ENCODE measurements at places on chromosomes 16 and 17.

DNA sequence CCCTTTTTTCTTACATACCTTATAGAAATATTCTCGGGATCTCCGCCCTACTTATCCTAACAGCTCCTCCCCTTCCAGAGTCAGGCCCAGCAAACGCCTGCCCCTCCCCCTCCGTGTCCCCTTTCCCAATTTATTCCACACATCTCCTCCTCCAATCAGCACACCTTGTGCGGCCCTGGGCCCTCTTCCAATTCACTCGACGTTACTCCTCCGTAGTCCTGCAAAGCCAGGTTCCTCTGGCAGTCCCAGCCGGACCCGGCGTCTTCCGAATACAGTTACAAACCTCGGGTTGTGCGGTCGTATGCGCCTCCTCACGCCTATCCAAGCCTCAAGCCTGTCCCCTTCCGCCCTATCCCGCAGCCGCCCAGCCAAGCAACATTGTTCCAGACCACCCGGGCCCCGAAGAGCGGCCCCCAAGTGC, 677 bp downstream of the CBX1 start:
- peak; percentile 49 for DNase-seq

GRCh38 chr17:66089764-66090163, 102.2 kb downstream of the CEP112 start:
- DNase-seq: no peak

DNA sequence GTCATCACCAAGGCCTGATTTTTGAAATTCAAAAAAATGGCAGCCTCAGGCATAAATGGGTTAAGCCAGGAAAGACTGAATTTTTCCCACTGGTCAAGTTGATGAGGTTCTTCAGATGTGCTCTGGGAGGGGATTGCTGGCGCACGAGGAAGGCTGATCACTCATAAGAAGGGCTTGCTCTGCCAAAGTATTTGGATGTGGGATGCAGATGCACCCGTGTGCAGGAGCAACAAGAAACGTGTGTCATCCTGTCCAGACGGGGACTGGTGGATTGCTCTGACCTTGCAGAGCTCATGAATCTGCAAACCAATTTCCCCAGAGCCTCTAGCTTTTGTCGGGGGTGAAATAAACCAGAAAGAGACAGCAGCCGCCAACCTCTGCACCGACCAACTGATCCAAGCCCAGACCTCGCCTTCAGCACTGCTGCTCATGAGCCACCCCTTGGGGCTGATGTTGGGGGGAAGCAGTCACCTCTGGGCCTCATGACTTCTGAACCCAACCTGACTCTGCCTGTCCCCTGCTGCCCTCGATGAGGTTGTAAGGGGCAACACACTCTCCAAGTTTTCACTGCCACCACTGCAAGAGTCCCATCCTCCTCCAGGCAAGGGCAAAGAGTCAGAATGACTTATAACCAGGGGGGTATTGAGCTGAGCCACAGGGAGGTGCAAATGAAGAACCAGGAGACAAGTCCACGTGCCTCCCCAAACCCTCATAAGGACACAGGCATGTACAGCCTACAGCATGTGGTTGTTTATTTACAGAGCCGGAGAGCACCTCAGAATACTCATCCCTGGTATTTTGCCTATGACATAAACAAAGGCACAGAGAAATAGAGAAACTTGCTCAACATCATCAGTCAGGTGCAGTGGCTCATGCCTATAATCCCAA, 452.0 kb downstream of the SOX9 start:
- no peak for DNase-seq

DNA sequence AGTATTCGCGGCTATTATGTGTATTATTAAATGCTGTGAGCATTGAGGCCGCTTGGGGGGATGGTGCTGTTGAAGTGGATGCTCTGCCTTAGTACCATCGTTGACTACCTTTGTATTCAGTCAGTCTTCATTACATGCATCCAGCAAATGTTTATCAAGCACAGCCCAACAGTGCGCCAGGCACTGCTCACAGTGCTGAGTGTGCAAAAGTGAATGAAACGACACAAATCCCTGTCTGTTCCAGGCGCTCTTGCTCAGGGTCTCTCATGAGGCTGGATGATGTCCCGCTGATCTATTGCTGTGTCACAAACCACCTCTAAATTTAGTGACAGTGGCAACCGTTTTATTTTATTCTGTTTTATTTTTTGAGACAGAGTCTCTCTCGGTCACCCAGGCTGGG, 53.8 kb downstream of the OTOA start:
- no peak for DNase-seq

GRCh38 chr17:81406117-81406953, 11.1 kb downstream of the BAHCC1 start:
- no peak for DNase-seq

GRCh38 chr17:68456339-68457167, 743 bp downstream of the WIPI1 start:
- DNase-seq: peak; percentile 58

DNA sequence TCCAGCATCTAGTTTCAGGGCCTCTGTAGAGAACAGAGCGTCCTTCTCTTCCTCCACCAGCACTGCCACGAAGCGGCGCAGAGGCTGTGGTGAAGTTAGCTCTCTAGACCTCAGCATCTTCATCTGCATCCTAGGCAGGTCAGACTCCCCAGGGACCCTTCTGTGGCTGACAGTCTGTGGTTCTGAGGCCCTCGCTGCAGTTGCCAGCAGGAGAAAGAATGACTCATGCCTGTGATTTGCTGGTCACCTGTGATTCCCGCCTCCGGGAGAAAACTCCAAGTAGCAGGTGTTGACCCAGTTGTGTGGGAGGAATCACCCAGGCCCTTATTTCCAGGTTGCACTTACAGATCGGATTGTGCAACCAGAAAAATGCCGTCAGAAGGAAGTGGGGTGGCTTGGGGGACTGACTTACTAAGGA, 117.3 kb upstream of the CACNG5 start:
- DNase-seq: no peak

DNA sequence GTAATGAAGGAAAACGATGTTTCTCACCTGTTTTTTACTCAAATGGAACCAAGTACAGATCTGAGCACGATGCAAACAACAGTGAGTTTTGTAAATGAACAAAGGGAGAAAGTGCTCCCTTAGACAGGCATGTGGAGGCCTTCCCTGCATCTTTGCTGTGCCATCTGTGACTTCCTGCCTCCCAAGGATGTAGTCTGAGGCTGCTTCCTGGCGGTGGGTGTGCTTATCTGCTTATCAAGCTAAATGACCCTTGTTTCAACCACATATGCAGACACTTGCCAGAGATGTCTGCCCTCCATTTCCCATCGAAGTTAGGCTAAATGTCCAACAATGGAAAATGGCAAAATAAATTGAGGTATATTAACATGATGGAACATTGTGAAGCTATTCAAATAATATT, 34.6 kb downstream of the RGS9 start:
- DNase-seq: no peak

- DNase-seq: no peak
Observed at GRCh38 chr17:1183171-1183873, 3.5 kb upstream of the ABR start.

- no peak for DNase-seq
Observed at GRCh38 chr17:17963066-17963465, 9.1 kb downstream of the TOM1L2 start.

- DNase-seq: peak; percentile 70
Observed at GRCh38 chr16:31386157-31386984, 6.8 kb upstream of the ITGAD start.

DNA sequence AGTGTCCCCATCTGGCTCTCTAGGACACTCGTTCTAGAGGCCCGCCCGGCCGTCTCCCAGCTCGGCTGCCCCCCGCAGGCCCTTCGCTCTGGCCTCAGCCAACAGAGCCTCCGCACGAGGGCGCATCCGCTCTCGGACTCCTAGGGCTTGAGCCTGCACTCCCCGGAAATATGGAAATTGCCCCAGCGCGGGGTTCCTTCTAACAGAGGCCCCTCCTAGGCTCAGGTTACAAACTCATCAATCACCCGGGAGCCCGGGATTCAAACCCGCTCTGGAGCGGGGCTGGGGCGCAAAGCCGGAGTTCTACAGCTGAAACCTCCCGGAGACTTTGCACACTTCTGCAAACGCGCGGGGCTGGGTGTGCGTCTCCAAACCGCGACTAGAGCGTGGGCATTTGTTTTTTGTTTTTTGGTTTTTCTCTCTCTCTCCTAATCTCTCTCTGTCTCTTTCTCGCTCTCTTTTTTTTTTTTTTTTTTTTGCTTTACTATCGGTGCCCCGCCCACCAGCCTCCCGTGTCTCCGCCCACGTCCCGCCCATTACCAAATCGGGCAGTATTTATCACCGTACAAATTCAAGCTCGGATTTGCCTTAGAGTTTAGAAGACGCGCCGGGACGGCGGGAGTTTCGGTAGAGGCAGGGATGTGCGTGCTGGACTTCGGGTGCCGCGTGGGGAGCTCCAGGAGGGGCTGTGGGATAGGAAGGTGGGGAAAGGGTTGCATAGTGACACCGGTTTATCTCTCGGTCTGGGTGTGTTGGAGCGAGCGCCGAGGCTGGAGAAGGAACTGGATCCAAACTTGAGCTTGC, 2.4 kb upstream of the FOXL1 start:
- no peak for DNase-seq

GRCh38 chr17:74433421-74434121, 1.7 kb downstream of the GPRC5C start:
- DNase-seq: no peak

DNA sequence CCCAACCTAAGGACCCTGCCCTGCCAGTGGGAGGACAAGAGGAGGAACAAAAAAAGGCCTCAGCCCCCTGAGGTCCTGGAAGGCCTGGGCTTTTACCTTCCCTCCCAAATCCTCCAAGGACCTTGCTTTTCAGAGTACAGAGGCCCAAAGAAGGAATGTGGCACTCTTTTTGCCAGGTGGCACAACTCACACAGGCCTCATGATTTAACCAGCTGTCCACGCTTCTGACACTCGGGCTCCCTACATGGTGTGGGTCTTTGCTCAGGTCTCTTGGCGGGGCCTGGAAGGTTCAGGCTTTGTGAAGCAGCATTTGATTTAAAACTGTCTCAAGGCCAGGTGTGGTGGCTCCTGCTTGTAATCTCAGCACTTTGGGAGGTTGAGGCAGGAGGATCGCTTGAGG, 120.6 kb downstream of the ABCC6 start:
- DNase-seq: no peak

- no peak for DNase-seq
Observed at GRCh38 chr17:78111727-78112517, 16.6 kb downstream of the TMC6 start.

DNA sequence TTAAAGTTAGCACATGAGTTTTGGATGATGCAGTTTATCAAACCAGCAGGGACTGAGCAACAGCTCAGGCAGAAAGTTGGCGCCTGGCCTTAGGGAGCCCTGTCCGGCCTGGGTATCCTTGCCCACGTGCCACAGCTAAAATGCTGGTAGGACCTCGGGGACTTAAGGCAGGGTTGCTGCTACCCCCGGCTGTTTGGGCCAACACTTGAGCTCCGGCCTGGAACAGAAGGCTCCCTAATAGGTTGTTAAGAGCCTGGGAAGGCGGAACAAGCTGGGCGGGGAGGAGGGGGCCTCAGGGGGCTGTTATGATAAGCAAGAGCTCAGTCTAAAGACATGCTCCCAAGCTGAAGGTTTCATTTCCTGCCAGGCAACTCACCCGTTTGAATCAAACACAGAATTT, 39.7 kb downstream of the CUEDC1 start:
- DNase-seq: no peak

DNA sequence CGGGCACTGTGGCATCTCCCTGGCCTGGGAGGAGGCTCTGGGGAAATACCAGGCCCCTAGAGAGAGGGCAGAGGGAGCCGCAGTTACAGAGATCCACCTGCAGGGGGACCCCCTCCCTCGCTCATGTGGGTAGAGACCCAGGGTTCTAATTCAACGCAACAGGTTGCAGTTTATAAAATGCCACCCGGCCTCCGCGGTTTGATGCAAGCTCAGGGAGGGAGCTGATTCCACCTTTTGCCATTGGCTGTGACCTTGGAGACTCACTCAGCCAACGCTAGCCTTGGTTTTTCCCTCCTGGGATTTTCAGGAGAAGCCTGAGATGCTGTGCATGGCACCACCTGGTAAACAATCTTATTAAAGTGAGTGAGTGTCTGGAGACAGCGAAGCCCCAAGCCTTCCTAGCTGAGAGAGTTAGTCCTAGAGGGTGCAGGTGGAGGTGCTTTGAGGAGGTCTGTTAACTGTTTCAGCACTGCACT, 12.1 kb downstream of the TTLL6 start:
- peak; percentile 18 for DNase-seq

GRCh38 chr17:80870401-80870800, 121.2 kb upstream of the CHMP6 start:
- DNase-seq: no peak

- DNase-seq: no peak
Observed at GRCh38 chr17:35666967-35667532, 64.4 kb upstream of the RASL10B start.

DNA sequence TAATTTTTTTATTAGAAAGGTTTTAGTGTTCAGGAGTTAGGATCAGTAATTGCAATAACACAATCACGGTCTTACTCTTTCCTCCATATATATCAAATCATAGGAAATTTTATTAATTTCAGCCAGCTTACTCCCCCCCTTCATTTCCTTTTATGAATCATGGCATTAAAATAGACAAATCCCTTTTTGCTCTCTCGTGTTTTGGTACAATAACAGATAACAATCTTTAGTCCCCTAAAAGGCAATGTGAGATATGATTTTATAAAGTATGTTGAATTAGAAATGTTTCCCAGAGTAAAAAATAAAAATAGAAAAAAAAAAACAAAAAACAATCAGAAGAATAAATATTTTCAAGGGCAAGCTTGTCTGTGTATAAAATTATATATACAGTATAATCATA, 42.6 kb upstream of the RHOT1 start:
- no peak for DNase-seq

DNA sequence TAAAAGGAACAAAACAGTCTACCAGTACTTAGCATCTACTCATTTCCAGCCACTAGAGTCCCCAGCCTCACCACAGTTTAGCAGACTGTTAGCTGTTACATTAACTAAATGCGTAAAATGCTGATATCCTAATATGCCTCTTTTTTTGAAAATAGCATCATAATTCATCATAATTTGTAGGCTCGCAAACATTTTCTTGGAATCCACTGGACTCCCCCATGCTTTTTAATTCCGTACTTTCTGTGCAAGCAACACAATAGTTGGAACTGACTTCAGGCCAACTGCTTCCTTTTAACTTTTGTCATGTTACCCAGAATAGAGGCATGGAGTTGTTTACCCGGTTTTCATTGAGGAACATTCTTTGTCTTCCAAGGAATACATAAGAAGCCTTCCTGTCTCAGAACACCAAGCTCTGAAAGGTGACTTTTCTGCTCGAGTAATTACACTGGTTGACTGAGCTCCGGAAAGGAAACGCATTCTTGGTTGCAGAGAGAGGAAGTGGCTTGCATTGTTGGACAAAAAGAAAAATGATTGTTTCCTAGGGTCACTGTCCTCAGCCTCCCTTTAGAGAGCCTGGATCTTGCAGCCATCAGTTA, 30.9 kb upstream of the SEC14L1 start:
- DNase-seq: no peak

- DNase-seq: no peak
Observed at GRCh38 chr16:89384282-89384681, 106.1 kb downstream of the ANKRD11 start.

- DNase-seq: no peak
Observed at GRCh38 chr17:39787743-39788484, 50.2 kb downstream of the GRB7 start.

- DNase-seq: no peak
Observed at GRCh38 chr16:28904828-28905227, 20.2 kb downstream of the RABEP2 start.
